ENCODE measurements at places on chromosomes 6 and 20.

- H3K27ac ChIP-seq, result no peak overlapping the region
- no peaks in the 10 kb centered on the region for H3K27me3 ChIP-seq
- peaks cover 42% of the 10 kb centered on the region for H3K36me3 ChIP-seq
These were observed 38.5 kb downstream of the PANK2 start for GRCh38 chr20:3927486-3928291.

GRCh38 chr6:44781912-44782597 lies 394.5 kb downstream of the CDC5L start:
- peaks cover 5% of the 10 kb centered on the region for H3K4me1 ChIP-seq
- H3K27me3 ChIP-seq, result no peaks in the 10 kb centered on the region
- no peak overlapping the region for H3K4me3 ChIP-seq
- H3K36me3 ChIP-seq, result no peaks in the 10 kb centered on the region
- DNase-seq, result no peak

DNA sequence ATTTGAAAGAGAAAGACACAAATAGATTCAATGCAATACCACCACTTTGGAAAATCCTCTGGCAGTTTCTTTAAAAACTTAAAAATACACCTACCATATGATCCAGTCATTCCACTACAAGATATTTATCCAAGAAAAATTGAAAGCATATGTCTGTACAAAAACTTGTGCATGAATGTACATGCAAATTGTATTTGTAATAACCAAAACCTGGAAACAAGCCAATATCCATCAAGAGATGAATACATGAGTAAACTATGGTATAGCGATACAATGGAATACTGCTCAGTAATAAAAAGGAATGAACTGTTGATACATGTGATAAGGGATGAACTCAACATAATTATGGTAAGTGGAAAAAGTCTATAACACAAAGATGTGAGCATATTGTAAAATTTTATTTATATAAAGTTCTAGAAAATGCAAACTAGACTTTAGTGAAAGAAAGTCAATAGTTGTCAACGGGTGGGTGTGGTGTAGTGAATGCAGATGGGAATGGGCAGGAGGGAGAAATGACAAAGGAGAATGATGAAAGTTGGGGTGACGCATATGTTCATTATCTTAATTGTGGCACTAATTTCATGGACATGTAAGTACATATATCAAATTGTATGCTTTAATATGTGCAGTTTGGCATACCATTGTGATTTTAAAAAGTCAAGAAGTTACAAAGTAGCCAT lies 347.5 kb downstream of the SAMD5 start:
- no peaks in the 10 kb centered on the region for H3K36me3 ChIP-seq
- H3K27ac ChIP-seq, result no peak overlapping the region
- DNase-seq, result no peak
- no peaks in the 10 kb centered on the region for H3K4me1 ChIP-seq
- H3K27me3 ChIP-seq, result no peaks in the 10 kb centered on the region

DNA sequence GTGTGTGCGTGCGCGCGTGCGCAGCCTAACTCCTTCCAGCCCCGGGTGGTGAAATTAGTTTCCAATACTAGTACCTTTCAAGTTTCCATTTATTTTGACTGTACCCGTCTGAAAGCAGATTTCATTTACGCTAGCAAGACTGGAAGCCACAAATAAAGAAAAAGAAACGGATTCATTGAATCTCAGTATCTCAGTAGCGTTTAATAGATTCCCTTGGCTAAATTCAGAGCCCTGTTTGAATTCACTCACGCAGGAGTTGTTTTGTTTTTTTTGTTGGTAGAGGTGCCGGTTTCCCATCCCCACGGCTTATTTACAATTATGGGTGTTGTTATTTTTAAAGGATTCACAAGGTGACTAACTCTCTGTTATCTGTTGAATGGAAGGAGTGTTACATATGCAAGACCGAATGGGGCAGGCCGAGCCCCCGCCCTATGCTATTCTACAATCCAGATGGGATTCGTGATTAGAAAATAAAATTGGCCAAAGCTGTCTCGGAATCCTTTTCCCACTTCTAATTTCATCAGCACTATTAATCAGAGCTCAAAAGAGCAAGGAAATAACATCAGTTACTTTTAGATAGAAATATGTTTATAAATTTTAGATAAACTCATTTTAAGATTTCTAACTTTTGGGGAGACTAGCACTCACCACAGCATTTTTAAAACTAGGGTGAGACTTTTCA lies 2.3 kb upstream of the INSM1 start:
- H3K4me3 ChIP-seq, result no peak overlapping the region
- no peak for DNase-seq
- peaks cover 78% of the 10 kb centered on the region for H3K27me3 ChIP-seq
- H3K36me3 ChIP-seq, result no peaks in the 10 kb centered on the region

DNA sequence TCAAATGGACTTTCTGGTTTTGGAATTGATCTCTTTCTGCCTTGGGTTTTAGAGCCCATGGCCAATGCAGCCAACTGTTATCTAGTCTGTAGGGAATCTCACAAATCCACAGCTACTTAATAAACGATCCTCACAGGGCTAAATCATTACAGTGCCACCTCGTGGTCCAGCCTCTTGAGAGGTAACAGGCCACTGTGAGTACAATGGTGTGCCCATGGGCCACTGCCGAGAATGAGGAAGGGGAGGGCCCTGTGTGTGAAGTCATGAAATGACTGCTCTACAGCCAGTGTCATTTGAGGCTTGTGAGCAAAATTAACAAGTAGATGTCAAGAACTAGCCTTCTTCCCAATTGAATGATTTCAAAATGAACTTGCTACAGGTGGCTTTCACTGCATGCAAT lies 54.3 kb upstream of the GMPR start:
- no peaks in the 10 kb centered on the region for H3K36me3 ChIP-seq
- H3K4me3 ChIP-seq, result no peak overlapping the region
- DNase-seq, result peak; percentile 18
- no peaks in the 10 kb centered on the region for H3K4me1 ChIP-seq

DNA sequence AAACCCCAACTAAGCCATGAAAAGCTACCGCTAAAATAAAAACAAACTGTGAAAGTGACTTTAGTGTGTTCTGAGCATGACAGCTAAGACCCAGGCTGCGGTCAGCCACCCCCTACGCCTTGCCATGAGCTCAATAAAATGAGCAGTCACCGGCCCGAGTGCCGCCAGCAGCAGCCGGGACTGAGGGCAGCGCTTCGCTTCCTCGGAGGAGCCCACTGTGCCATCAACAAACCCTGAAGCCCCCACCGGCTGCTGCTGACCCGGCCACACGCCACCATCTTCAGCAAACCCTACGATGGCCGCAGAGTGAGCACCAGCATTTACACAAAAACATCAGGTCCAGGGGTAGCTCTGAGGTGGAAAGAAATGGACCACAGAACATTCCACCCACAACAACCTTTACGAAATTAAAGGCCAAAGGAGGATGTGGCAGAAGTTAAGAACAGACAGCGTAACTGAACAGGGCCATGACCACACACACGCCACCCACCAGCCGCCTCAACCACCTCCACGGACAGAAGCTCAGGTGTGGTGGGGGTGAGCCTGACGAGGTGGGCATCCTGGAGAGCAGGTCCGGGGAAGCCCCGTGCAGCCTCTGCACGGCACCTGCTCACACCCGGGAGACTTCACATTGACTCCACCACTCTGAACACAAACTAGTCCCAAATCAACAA lies 67.0 kb downstream of the THBS2 start:
- no peaks in the 10 kb centered on the region for H3K27me3 ChIP-seq
- no peak for DNase-seq
- H3K27ac ChIP-seq, result no peak overlapping the region

DNA sequence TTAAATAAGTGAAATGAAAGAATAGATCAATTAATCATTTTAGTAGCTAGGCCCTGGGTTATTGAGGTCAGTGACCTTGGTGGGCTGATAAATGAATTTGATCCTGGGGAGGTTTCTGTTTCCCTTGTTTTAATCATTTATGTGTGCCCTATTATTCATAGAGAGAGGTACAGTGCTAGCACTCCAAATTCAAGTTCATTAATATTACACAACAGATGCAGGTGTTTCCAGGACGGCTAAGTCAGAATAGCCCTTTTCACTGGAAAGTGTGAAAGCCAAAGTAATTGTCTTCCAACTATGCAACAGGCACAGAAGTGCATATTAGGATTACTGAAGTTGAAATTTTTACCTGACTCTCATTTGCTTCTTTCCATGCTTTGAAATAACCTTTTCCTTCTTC lies 61.7 kb upstream of the SGK1 start:
- H3K4me1 ChIP-seq, result no peaks in the 10 kb centered on the region
- H3K27me3 ChIP-seq, result no peaks in the 10 kb centered on the region
- DNase-seq, result no peak

GRCh38 chr6:117375446-117375845 lies 50.3 kb downstream of the ROS1 start:
- H3K4me3 ChIP-seq, result no peak overlapping the region
- no peaks in the 10 kb centered on the region for H3K27me3 ChIP-seq
- H3K4me1 ChIP-seq, result no peaks in the 10 kb centered on the region

DNA sequence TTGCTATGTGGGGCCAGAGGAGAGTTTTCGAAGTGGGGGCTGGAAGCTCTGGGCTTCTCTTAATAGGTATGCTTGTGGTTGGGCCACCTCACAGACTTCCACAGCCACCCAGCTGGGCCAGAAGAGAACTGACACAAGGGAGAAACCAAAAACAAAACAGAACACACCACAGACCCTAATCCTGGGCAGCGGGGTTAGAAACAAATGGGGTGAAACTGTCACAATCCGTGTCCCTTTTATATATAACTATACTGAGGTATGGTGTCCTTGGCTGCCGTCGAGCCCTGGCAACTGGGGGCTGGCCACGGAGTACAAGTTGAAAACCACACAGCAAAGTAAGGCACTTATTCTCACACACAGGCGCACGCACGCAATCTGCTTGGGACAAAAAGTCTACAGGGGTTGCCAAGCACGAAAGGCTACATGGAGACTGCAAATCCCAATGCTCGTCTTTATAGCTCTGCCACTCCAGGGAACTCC lies 78.3 kb downstream of the TRAM2 start:
- peak overlapping the region; percentile 82 for H3K27ac ChIP-seq
- H3K27me3 ChIP-seq, result no peaks in the 10 kb centered on the region
- peak; percentile 69 for DNase-seq
- H3K4me3 ChIP-seq, result no peak overlapping the region
- H3K36me3 ChIP-seq, result peaks cover 59% of the 10 kb centered on the region

DNA sequence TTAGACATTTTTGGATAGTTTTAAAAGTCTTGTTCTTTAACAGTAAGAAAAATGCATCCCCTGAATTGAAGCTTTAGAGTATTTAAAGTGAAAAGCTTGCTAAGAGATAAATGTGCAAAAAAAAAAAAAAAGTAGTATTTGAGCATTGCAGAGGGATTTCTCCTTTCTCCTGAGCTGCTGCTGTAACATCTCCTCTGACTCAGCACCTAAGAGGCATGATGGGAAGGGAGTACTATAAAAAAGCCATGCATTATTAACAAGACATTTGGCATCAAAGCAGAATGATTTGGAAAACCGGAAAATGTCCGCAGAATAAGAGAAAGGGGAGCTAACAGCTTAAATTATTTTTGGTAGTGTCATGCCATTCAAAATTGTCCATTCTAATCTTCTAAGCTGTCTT lies 27.9 kb downstream of the B4GALT5 start:
- no peaks in the 10 kb centered on the region for H3K27me3 ChIP-seq
- DNase-seq, result no peak
- no peak overlapping the region for H3K4me3 ChIP-seq
- peaks cover 4% of the 10 kb centered on the region for H3K4me1 ChIP-seq

DNA sequence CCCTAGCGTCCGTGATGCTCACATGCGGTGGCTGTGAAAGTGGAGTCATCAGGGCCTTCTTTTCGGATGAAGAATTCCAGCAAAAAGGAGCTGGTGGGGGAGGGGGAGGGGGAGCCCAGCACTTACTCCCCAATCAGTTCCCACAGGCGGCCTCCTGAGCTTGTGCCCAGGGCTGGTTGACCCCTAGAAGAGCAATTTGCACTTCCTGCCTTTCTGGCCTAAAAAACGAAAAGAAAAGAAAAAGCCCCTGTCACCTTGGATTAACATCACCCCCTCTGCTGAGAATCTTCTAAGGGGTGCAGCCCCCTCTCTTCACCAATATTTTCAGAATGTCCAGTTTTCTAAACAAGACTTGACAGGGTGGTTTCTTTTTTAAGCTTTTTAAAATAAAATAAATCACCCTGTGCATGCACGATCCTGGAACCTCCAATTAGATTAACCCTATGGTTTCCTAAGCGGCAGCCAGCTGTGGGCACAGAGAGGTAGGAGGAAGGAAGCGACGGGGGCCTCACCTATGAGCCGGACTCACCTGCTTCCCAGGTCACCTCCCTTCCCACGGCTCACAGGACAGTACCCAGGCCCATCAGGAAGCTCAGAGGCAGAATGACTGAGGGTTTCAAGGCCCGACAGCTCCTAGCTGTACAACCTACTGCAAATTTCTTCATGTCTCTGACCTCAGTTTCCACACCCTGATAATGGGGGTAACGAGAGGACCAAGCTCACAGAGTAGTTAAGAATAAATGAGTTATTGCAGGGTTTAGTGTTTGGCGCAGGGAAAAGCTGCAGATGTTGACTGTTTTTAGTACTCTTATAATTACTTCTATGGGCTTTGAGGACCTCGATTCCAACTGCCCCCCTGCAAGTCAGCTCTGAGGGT lies 10.5 kb upstream of the TGM2 start:
- H3K36me3 ChIP-seq, result no peaks in the 10 kb centered on the region
- DNase-seq, result no peak
- H3K4me1 ChIP-seq, result peaks cover 34% of the 10 kb centered on the region
- no peaks in the 10 kb centered on the region for H3K27me3 ChIP-seq
- H3K27ac ChIP-seq, result no peak overlapping the region
- no peak overlapping the region for H3K4me3 ChIP-seq

DNA sequence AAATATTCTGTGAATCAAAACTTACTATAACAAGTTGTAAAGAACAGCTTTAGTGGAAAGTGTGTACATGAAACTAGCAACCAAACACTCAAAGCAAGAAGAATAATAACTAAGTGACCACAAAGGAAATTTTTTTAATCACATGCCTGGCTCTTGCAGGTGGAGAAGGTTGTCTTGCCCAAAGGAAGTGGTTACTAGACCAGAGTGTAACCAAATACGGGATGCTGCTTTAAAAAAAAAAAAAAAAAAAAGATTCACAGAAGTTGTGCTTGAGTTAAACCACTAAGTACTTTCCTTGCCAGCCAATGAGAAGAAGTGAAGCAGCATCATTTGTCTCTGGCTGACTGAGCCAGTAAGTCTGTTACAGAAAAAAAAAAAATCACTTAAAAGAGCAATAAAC lies 19.1 kb upstream of the HLA-DQB1 start:
- DNase-seq, result no peak
- no peaks in the 10 kb centered on the region for H3K4me1 ChIP-seq
- H3K27me3 ChIP-seq, result peaks cover 43% of the 10 kb centered on the region
- H3K27ac ChIP-seq, result no peak overlapping the region
- no peak overlapping the region for H3K4me3 ChIP-seq

DNA sequence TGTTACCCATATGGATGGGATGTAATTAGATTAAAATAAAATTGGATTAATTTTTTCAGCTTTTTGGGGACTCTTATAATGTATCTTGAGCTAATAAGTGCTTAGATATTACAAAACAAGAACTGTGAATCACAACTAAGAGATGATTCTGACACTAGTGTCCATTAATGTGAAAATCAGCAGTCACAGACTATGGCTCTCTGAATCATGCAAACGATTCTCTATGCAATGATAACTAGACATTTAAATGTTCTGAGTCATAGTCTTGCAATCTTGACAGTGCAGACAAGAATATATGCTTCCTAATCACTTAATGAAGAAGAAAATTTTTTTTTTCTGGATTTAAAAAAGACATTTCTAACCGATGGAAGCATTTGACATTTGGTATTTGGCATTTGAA lies 82.2 kb upstream of the OPRM1 start:
- H3K27me3 ChIP-seq, result peaks cover 3% of the 10 kb centered on the region
- no peaks in the 10 kb centered on the region for H3K36me3 ChIP-seq
- no peak overlapping the region for H3K4me3 ChIP-seq
- H3K4me1 ChIP-seq, result no peaks in the 10 kb centered on the region
- no peak for DNase-seq

Data from SJSA1 (cell line).